Calu3 (cell line): ENCODE measurements at places on chromosomes 11 and 22. TPM values are rescaled to one million over a fixed set of nuclear protein-coding genes. Genes with fewer than 3 reads are reported as not detected.
A peak's percentile ranks its signal among the peaks of the same experiment; 100 is the strongest.

The P2RY2 gene
- 1.6 and 2.3 TPM in 2 replicates for total RNA-seq

The SLC22A24 gene
- total RNA-seq = not detected in 2 replicates

GRCh38 chr11:130330101-130330684, 15.5 kb upstream of the ZBTB44 start:
- no peak for DNase-seq

The C11orf54 gene
- total RNA-seq = 14.7 and 17.1 TPM in 2 replicates

- peak; percentile 23 for DNase-seq
Observed at GRCh38 chr11:125433454-125434121, 62.5 kb downstream of the FEZ1 start.

GRCh38 chr11:62402226-62402959, 16.4 kb upstream of the SCGB1A1 start:
- no peak for DNase-seq

DNA sequence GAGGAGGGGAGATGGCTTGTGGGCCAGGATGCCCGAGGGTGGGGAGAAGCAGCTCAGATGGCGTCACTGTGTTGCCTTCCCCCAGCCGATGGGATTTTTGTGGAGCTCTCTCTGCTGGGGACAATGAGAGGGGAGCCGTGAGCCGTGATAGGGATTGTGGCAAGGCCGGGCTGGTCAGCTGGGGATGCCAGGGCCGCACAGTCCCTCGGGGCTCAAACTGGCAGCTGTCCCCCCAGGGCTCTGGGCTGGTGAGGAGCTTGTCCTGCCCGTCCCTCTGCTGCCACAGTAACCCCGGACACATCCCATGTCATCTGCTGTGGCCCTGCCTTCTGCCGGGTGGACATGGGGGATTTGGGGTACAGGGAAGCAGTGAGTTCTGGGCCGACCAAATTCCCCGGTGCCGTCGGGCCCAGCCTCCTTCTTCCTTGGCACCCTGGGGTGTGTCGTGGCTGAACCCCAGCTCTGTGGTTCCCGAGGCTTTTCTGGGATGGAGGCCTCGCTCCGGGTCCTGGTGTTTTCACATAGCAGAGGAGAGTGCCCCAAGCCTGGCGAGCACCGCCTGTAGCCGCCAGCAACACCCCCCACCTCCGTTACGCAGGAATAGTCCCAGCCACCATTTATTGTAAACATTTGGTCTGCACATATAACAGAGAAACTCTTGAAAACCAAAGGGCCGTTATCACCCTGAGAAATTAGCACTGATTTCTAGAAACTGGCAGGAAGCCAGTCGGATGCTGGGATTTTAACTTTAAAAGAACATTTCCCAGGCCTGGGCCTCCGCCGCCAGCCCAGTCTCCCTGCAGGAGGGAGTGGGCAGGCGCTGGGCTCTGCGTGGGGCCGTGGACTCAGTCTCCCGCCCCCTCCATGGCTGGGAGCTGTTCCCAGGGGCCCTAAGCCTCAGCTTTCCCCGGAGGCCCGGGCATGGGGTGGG, 9.9 kb downstream of the BRSK2 start:
- DNase-seq = no peak

- DNase-seq = no peak
Observed at GRCh38 chr11:75639762-75640181, 29.1 kb downstream of the MAP6 start.

GRCh38 chr22:41779929-41780505, 20.5 kb upstream of the CCDC134 start:
- no peak for DNase-seq

DNA sequence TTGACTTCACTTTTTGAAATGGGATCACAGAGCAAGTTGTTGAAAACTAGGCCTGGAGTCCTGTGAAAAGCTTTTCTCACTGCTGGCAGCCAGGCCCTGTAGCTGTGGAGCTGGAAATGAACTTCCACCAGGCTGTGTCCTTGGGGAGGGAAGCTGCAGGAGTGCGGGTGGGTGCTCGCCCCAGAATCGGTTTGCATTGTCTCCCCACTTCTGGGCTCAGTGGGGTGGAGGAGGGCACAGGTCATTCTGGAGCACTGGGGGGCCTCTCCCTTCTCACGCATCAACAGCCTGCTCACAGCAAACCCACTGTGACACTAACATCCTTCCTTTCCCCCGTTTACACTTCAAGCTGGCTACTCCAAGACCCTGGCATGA, 15.2 kb downstream of the GLB1L2 start:
- no peak for DNase-seq

- no peak for DNase-seq
Observed at GRCh38 chr22:22397875-22398524, 110.5 kb downstream of the ZNF280B start.

DNA sequence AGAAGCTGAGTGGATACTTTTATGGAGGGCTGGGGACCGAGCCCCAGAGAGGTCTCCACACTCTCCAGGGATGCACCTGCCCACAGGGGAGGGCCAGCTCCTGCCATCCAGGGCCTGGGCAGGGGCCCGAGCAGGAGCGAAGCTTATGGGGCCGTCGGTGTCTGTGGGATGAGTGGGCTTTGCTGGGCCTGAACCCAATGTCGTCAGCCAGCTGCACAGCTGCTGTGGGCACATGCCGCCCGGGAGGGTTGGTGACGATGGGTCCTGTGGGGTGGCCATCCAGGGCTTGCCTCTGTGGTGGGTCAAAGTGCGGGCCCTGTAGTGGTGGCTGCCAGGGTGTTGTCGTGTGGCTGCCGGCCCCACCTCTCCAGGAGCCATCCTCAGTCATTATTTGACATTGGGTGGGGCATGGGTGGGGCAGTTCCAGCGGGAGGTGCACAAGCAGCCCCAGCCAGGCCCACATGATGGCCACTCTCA, 447.1 kb downstream of the TBC1D22A start:
- DNase-seq = no peak

DNA sequence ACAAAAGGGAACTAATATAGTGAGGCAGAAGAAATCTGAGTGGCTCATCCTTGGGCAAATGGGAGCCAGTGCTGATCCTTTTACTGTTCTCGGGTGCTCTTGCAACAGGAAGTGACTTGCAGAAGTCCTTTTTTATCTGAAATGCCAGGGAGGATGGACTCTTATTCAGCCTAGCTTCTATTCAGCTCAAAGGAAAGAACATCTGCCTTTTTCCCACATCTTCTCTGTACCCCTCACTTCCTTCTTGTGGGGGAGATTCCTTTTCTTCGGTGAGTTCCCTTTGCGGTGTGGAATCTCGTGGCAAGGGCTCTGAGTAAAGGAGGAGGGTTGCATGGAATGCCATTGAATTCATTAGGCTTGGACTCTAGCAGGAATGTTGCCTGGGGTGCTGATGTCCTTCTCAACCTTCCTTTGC, 76.2 kb downstream of the ZBTB16 start:
- DNase-seq = no peak

DNA sequence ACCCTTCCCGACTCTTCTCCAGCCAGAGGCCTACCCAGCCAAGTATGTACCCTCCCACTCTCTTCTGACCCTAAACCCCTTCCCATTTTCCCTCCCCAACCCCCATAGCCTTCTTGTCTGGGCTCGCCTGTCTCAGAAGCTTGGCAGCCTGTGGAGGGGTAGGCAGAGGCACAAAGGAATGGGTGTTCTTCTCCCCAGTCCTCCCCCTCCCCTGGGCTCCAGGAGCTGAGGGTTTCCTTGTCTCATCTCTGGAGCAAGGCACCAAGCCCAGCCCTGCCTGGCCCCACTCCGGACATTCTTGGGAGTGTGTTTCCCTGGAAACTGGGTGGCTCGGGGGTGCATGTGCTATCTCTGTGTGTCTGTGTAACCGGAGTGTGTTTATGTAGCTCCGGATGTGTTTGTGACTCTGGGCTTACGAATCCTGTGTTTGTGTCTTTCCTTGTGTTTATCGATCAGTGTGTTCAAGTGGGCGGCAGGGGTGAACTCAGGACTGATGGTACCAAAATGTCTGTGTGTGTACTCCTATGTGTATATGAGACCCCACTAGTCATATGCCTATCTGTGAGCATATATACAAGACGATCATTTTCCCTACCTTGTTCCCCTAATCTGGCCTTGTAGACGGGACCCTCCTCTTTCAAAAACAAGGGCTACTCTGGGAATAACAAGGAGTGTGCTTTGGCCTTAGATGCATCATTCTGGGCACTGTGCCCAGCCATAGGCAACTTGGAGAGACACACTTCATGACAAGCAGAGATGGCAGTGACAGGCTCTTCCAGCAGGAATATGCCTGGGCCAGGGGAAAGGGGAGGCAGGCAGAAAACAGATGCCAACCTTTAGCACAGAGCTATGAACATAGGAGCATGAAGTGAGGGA, 10.9 kb downstream of the PHLDB1 start:
- no peak for DNase-seq

The OR52I1 gene
- not detected in 2 replicates for total RNA-seq

GRCh38 chr11:35994421-35994820, 50.6 kb downstream of the LDLRAD3 start:
- no peak for DNase-seq

The TRABD gene
- total RNA-seq = 57.3 and 62.9 TPM in 2 replicates

The IGF2 gene
- total RNA-seq = 0.37 and 0.45 TPM in 2 replicates

GRCh38 chr11:106852779-106853178, 165.5 kb downstream of the GUCY1A2 start:
- DNase-seq = no peak

DNA sequence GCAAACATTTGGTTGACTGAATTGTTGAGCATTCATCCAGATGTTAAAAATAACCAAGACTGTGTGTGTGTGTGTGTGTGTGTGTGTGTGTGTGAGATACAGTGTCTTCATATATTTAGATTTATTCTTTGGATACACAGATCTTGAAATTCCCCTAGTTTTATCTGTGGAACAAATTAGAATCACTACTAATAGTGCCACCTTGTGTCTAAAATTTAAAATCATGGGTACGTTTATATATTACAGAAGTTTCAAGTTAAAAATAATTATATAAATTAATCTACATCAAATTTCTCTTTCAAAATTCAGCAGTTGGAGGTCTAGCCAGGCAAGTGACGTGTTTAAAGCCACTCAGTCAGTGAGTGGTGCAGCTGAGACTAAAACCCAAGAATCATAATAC, 1566.2 kb upstream of the TENM4 start:
- no peak for DNase-seq

The PRG2 gene
- not detected in 2 replicates for total RNA-seq

The RIBC2 gene
- total RNA-seq = 4.5 and 5.6 TPM in 2 replicates

DNA sequence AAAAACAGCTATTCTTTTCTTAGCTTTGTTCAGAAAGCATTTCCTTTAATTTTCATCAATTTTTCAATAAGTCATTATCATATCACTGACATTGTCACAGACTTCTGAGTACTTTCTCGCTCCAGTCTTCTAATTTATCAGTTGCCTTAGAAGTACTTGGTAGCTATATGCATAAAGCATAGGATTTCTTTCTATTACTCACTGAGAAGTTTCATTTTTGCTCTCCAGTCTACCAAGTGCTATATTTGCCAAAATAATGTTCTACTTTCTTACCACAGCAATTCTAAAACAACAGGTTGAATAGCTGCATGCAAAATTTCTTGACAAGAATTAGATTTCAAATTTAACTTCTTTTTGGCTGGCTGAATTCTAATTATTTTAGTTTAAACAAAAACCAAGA, 116.3 kb downstream of the STK33 start:
- no peak for DNase-seq

The KRTAP5-10 gene
- total RNA-seq = not detected in 2 replicates

- DNase-seq = no peak
Observed at GRCh38 chr11:93766504-93766903, 17.6 kb upstream of the MED17 start.

The CNGA4 gene
- total RNA-seq = 0.32 TPM in 1 of 2 replicates, not detected in the other

GRCh38 chr11:6646576-6646917, 9.1 kb downstream of the DCHS1 start:
- DNase-seq = no peak

DNA sequence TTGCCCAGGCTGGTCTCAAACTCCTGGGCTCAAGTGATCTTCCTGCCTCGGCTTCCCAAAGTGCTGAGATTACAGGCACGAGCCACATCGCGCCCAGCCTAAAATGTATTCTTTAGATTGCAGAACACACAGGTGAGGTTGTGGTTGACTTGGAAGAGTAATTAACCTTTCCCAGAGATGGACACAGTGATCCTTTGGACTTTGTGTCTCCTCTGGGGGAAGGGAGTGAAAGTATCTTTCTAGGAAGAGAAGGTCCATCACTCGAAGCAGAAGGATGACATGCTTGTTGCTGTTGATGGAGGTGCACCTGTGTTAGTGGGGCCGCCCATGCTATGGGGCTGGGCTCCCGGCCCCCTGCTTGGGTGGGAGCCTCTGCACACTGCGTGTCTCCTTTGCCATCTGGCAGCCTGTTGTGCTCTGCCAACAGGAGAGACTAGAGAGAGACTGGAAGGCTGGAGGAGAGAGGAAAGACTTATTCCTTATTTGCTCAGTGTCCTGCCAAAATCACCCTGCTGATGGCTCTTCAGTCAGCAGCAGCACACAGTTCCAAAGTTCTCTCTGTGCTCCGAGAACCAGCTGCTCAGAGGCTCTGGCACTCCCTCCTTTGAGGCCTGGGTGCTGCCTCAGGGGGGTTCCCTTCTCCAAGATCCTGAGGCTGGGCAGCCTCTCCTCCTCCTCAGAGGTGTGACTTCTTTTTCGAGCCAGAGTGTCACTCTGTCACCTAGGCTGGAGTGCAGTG, 33.1 kb upstream of the CYB5R3 start:
- no peak for DNase-seq

The OR5B21 gene
- total RNA-seq = not detected in 2 replicates
